Naive B cell (primary cell): ENCODE measurements at places on chromosomes 1 and 21.

- peak; percentile 11 for DNase-seq
Observed at GRCh38 chr1:86018283-86018923, 138.2 kb downstream of the COL24A1 start.

- DNase-seq, result no peak
Observed at GRCh38 chr1:29683472-29683871, 447.1 kb downstream of the PTPRU start.

DNA sequence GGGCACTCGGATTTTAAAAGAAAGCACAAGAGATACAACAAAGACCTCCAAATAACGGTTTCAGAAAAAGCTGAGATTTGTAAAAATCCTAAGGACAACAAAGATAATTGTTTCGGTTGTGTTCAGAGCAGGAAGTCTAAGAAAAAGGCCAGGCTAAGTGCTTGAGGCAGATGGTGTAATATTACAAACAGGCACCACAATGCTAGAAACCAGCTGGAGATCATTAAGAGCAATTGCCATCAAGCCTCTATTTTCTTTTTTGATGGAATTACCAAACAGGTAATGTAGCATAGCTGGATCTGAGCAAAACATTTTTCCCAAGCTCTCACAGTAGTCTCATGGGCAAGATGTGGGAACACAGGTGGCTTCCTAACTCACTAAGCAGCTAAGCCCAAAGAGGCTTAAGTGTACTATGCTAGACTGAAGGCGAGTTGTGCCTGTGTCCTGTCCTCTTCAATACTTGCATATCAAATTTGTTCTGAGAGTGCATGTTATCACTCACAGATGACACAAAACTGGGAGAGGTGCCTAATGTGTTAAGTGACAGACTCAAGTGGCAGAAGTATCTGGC is 161.6 kb downstream of the GLUL start:
- no peak for DNase-seq

- peak; percentile 29 for DNase-seq
Observed at GRCh38 chr1:172180501-172181285, 239.8 kb upstream of the C1orf105 start.

DNA sequence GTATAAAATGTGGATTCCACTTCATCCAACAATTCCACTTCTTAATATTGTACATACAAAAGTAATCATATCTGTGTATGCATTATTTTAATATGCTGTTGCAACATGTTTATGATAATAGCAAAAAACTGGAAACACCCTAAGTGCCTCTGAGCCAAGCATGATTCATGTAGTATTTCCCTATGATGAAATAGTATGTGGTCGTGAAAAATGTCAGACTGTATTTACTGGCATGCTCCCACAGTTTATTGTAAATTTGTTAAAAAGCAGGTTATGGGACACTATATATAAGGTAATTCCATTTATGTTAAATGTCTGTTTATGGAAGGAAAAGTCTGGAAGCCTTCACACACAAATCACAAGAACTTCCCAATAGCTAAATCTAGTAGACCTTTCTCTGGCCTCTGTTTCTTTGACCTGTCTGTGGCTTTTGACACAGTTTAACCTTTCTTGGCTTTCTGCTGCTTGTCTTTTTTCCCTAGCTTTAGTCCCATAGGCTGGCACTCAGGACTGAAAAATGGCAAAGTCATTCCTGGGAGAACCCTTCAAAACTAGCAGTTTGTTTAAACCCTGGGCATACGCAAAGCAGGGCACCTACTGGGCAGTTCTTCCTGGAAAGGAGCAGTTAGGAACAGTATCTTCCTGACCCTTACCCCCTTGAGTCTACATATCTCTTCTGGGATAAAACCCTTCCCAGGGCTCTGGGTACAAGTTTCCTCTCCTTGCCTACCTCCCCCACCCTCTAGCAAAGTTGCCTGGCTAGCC is 65.4 kb upstream of the ARTN start:
- no peak for DNase-seq

- no peak for DNase-seq
Observed at GRCh38 chr1:155473151-155473821, 89.3 kb downstream of the ASH1L start.

DNA sequence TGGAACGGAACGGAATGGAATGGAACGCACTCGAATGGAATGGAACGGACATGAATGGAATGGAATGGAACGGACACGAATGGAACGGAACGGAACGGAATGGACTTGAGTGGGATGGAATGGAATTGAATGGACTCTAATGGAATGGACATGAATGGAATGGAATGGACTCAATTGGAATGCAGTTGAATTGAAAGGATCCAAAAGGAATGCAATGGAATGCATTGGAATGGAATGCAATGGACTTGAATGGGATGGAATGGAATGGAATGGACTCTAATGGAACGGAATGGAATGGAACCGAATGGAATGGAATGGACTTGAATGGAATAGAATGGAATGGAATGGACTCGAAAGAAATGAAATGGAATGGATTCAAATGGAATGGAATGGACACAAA is 102.4 kb upstream of the OR4F16 start:
- no peak for DNase-seq

GRCh38 chr1:241899210-241899609 is 51.2 kb downstream of the EXO1 start:
- DNase-seq, result peak; percentile 3

GRCh38 chr1:161099090-161099802 is 1.1 kb downstream of the KLHDC9 start:
- no peak for DNase-seq

- DNase-seq, result no peak
Observed at GRCh38 chr1:24874056-24874455, 56.0 kb downstream of the RUNX3 start.

GRCh38 chr1:199762572-199762971 is 264.9 kb upstream of the NR5A2 start:
- DNase-seq, result no peak

DNA sequence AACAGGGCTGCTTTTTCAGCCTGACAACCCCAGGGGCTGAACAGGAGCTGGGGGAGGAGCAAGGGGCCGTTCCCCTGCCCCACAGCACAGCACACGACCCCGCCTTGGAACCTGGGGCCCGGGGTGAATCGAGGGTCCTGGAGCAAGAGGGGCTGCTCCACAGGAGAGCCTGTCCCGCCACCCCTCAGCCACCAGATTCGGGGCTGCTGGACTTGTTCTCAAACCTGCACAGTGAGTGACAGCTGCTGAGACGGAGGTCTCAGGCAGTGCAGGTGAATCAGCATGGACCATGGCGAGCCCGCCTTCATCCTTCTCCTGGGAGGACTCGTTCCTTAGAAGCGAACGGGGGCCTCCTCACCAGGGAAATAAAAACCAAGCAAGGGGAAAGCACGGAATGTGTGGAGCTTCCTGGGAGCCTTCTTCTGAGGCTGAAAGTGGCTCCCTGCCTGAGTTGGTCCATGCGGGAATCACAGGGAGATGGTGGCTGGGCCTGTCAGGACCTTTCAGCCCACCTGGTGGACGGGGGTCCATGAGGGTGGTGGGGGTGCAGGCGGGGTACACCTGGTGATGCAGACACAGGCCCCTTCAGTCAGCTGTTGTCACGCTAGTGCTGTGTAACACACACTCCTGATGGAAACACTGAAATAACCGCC is 125.4 kb downstream of the SIK1 start:
- no peak for DNase-seq

DNA sequence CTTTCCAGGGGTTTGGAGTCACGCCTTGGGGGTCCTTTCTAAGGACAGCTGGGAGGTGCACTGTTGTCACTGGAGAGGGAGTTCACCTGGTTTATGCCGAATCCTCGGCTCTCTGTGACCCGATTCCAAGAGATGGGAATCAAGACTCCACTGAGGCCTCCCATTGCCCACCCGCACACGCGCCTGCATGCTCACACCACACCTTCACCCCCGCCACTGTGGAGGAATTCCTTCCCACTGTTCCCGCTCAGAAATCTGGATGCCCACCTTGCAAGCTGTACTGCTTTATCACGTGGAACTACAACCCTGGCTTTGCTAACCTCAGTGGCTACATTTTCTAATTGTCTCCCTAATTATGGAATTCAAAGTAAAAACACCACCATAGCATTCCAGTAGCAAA is 29.2 kb downstream of the PGBD5 start:
- DNase-seq, result no peak

GRCh38 chr1:78102082-78102481 is 56.3 kb downstream of the GIPC2 start:
- no peak for DNase-seq

DNA sequence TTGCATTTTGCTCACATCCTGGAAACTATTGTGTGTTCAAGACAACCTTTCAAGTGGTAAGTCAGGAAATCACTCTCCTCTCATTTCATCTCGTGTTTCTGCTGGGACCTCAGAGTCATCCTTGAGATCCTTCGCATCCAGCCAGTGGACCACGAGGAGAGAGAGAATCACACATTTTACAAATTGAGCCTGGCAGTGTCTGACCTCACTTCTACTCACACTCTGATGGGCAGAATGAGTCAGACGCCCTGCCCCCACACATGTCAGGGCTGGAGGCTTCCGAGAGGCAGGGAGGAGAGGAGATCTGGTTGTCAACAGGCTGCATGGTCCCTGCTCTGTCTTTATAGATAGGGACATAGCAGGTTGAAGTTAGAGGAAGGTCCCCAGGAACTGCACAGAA is 509.7 kb downstream of the AJAP1 start:
- DNase-seq, result no peak

DNA sequence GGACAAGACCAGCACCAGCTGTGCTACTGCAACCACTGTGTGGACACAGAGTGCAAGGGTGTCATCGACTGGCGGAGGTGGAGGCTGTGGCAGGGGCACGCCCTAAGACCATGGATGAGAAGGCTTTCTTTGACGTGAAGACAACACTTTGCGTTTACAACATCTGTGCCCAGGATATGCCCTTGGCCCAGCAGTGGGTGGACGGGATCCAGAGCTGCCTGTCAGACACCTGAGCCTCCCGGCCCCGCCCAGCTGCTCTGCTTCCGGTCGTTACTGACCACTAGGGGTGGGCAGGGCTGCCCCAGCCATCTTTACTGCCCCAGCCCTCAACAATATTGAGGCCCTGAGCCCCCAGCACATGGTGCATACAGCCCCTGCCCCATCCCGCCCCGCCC is 21.4 kb upstream of the NPPB start:
- DNase-seq, result no peak

DNA sequence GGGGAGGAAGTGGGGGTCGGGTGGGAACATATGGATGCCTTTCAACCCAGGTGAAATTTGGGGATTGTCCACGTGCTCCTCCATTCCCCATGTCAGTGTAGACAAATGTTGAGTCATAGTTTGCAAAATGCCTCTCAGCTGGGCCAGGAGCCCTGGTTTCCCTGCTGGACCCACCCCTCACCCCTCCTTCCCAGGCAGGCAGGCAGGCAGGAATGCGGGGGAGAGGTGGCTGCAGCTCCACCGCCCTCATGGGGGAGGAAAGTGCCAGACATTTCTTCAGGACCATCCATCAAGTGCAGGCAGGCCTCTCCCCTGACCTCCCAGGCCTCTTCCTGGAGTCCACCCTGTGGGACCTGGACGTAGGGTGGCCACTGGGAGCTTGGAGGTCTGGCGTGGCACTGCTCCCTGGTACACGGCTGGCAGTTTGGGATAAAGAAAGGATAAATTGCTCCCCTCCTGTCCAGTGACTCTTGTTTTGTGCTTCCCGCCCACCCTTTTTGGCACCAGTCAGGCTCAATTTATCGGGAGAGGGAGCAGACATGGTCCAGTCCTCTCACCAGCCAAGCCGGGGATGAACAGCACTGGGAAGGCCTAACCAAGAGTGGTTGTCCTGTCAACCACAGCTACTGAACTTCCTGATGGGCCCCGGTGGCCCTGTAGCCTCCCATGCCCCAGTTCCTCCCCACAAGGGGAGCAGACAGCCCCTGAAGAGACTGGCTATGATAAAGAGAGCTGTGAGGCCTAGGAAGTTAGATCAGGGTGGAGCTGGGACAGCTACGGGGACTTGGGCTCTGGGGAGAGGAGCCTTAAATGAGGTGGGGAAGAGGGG is 18.9 kb downstream of the NPR1 start:
- DNase-seq, result no peak

DNA sequence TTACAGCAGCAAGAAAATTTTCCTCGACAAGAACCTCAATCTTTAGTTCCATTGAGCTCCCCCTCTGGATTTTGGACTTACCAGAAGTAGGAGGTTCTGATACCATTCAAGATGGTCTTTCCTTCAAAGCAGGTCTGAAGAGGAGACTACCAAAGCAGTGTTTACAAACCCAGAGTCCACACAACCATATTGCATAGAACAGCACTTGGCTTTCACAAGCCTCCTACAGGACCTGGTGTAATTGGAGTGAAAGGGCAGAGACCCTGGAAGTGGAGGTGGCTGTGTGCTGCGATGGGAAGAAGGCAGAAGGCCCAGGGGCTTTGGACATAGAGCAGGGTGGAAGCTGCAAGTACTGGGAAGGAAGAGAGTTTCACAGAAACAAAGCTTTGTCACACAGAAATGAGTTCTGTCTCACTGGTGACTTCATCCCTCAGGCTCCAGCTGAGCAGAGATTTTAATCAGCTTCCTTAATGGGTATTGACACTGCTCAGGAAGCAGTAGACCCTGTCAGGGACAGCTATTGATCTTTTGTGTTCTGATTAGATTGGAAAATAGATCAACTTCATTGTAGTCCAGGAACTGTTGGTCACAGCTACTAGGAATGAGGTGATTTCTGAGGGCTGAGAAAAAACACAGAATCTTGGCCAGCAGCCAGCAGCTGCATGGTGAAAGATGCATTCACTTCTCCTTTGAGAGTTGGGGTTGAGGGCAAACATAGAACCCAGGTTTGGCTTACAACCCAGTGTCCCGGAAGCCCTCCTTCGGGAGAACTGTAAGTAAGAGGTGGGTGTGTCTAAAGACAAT is 124.0 kb downstream of the SYT2 start:
- peak; percentile 36 for DNase-seq

- no peak for DNase-seq
Observed at GRCh38 chr1:186575348-186575747, 104.9 kb downstream of the PTGS2 start.

DNA sequence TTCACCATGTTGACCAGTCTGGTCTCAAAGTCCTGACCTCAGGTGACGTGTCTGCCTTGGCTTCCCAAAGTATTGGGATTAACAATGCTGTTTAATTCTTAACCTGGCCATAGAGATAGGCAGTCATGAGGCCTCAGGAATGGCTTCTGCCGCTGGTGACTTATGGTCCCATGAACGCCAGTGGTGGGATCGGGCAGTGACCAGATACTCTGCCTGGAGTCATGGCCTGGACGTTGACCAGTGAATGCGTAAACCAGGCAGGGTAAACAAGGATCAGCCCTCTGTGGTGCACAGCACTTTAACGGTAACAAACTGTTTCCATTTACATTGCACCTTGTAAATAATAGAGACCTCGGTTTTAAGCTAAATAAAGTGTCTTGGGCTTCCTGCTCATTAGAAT is 23.0 kb downstream of the MTARC1 start:
- no peak for DNase-seq

GRCh38 chr1:45359882-45360513 is 19.8 kb upstream of the MUTYH start:
- peak; percentile 59 for DNase-seq

- no peak for DNase-seq
Observed at GRCh38 chr1:93221913-93222312, 41.4 kb downstream of the CCDC18 start.

DNA sequence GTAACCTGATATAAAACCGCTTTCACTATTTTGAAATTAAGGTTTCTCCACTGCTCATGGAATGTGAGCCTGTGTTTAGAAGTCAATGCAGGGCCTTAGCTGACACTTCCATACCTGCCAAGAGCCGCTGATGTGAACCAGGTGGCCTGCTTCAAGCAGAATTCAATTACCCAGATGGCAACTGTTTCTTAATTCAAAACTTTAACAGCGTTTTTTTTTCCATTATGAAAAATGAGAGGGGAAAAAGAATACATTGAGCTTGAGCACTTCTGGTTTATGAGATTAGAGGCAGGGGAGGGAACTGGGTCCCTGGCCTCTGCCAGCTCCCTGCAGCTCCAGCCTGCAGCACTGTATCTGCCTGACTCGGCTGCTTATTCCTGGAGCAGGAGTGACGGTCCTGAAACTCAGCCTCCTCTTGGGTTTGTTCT is 7.7 kb upstream of the ATP1A1 start:
- no peak for DNase-seq
